ENCODE measurements at places on chromosomes 4 and X.

DNA sequence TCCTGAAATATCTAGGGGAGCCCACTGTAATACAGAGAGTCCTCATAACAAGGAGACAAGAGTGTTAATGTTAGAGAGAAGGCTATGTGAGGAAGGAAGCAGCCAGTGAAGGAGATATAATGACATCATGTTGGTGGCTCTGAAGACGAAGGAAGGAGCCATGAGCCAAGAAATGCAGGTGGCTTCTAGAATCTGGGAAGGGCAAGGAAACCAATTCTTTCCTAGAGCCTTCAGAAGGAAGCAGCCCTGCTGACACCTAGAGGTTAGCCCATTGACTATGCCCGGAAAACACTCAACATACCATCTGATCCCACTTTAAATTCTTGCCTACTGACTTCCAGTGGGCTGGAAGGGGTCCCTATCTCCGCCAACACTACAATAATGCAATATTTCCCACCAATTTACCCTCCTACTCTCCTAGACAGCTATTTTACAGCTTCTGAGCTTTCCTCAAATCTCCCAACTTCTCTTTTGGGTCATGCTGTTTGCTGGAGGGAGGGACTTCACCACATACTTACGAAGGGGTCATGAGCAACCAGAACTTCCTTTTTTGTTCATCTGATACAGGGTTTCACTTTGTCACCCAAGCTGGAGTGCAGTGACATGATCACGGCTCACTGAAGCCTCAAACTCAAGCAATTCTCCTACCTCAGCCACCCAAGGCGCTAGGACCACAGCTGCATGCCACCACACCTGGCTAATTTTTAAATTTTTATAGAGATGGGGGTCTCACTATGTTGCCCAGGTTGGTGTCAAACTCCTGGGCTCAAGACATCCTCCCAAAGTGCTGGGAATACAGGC lies 25.2 kb upstream of the G3BP2 start:
- DNase-seq, result no peak

DNA sequence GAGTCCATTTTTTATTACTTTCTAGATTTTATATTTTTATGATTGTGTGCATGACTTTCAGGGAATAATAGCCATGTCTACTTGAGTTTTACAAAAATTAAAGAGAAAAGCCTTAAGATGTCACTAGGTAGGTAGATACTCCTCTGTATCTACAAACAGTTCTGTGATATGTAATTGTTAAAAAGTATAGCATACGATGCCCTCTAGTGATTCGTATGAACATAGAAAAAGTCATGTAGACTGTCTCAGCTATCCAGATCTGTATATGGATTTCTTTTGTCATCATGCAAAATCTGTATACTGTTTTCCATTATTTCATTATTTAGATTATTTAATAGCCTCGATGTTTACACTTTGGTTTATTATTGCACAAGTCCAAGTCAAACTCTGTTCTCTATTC lies 856.6 kb downstream of the CENPC start:
- no peak for DNase-seq

GRCh38 chrX:130902446-130902782 lies 595 bp downstream of the ENOX2 start:
- DNase-seq, result no peak

DNA sequence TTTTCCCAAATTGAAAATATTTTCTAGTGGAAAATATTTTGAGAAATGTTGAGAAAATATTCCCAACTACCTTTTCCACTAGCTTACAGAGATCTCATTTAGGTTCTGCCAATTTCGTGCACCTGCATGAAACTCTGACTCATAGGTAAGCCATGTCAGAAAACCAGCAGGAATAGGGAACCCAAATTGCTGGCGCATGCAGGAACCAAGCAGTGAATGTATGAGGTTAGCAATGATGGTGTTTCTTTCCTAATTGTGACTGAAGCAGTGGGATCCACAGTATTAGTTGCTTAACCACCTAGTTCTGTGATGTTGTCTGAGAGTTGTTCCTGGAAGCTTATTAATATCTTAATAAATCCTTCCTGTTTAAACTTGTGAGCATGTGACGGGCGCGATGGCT lies 381.0 kb upstream of the TRAM1L1 start:
- DNase-seq, result no peak
